ENCODE measurements at places on chromosomes 5 and 9. TPM values are rescaled to one million over a fixed set of nuclear protein-coding genes. Genes with fewer than 3 reads are reported as not detected.

The FSTL4 gene
- not detected for total RNA-seq

The OLFM1 gene
- 4.7 TPM for total RNA-seq

The UGT3A1 gene
- not detected for total RNA-seq

The MYMK gene
- total RNA-seq: not detected

The TMEM252 gene
- not detected for total RNA-seq

The RXRA gene
- total RNA-seq: 22.4 TPM

Measured in mammary microvascular endothelial cell (primary cell).